ENCODE measurements at places on chromosomes 1 and 21. TPM values are rescaled to one million over a fixed set of nuclear protein-coding genes. Genes with fewer than 3 reads are reported as not detected.

GRCh38 chr1:27144920-27145661, 9.8 kb downstream of the SLC9A1 start:
- DNase-seq: no peak

The LAX1 gene
- 0.84 TPM for total RNA-seq

GRCh38 chr1:59081181-59081580, 215.7 kb upstream of the FGGY start:
- no peak for DNase-seq

DNA sequence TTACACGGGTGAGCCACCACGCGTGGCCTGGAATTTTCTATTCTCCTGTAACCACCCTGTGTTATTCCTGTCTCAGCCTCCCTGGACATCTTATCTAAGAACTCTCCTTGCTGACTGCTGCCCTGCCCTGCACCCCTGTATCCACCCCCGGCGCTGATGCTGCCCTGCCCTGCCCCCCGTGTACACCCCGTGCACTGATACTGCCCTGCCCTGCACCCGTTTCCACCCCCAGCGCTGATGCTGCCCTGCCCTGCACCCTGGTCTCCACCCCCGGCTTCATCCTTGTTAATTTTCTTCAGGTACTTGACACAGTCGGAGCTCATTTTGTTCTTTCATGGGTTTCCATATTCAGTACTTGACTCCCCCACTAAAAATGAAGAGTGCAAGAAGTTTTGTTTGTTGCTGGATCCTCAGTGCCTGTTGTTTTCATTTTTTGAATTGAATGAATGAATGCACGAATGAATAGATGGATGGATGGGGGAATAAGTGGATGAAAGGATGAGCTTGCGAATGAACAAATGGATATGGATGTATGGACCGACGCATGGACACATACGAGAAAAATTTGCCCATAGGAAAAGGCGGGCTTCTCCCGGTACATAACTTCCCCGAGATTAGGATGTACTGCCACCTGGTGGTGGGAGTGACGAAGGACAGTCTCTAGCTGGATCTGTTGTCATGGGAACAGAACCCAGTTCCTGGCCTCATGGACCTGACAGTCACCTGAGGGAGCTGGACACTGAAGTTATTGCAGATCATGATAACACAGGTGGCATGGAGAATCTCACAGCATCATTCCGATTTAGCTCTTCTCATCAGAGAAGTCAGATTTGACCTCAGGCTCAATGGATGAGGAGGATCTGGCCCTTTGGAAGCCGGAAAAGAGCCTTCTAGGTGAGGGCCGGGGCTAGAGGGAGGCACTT, 14.9 kb downstream of the AADACL4 start:
- DNase-seq: peak; percentile 74

- peak; percentile 62 for DNase-seq
Observed at GRCh38 chr1:53365437-53366063, 37.7 kb upstream of the LRP8 start.

DNA sequence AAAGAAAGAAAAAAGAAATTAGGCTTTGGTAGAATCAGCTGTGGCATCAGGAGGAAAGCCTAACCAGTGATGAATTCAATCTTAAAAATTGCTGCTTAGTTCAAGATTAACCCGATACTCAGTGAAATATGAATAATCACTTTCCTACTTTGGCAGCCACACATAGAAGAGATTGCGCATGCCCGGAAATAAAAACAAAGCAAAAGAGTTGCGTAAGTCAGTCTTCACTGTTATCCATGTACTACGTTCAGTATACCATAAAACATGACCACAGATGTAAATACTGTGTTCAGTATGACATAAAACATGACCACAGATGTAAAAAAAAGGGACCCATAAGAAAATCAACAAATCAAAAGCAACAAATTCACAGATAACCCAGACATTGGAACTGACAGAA, 19.2 kb downstream of the CD1D start:
- DNase-seq: no peak

DNA sequence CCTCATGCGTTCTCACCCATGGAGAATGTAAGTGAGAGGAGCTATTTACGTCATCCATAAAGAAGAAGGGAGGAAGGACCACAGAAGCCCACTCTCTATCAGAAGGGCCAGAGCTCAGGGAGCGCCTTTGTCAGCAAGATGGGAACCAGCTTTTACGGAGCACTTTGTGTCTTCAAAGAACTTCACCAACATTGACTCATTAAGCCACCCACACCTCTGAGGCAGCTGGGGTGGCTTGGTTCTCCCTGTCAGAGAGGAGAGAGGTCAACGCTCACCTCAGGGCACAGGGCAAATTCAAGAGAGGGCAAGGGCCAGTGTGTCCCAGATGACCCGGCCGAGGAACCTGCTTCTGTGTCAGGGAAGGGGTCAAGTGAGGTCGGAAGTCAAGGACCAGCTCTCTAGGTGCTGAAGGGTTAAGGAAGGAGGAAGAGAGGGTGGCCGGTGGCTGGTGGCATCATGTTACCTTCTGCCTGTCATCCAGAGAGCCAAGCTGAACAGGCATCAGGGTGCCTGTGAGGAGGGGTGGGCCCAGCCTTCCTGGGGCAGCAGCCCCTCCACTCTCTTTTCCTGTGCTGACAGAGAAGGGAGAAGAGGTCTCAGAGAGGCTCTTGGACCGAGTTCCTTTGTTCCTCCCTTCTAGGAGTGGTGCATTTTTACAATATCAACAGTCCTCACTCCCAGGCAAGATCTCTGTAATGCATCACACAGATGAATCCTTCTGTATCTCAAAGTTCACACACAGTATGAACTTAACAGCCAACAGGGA, 109.0 kb downstream of the ETS2 start:
- no peak for DNase-seq

GRCh38 chr1:81834921-81835698, 34.4 kb downstream of the ADGRL2 start:
- DNase-seq: no peak

- DNase-seq: no peak
Observed at GRCh38 chr21:20404915-20405314, 593.3 kb upstream of the NCAM2 start.

DNA sequence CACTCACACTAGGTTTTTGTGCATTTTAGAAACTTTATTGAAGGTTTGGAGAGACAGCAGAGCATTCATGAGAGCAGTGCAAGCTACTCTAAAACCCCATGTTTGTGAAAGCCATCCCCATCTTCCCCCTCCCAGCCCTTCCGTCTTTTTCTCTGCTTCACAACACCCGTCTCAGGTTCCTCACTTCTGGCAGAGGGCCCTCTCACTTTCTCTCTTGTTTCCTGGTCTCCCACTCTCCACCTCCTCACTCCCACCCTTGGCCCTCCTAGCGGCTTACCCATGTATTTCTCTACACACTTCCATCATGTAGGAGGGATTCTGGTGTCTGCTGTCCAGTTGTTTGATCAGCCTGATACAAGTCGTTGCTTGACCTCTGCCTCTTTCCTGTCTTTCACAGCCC, 92.7 kb downstream of the LRRC8C start:
- DNase-seq: no peak

The SOX13 gene
- total RNA-seq: 52.8 TPM

DNA sequence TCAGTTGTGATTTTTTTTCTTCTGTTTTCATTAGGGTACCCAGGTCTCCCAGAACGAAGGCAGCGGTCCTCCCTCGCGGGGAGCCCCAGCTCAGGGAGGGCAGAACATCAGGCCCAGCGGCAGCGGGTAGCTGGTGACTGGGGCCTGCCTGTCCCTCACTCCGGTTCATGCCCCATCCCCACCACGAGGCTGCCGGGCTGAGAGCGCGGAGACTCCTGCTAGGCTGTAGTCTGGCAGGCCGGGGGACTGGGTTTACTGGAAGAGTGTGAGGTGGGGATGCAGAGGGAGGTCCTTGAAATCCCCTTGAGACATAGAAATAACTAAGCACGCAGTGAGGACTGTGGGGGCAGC, 10.5 kb downstream of the BRINP2 start:
- peak; percentile 72 for DNase-seq

DNA sequence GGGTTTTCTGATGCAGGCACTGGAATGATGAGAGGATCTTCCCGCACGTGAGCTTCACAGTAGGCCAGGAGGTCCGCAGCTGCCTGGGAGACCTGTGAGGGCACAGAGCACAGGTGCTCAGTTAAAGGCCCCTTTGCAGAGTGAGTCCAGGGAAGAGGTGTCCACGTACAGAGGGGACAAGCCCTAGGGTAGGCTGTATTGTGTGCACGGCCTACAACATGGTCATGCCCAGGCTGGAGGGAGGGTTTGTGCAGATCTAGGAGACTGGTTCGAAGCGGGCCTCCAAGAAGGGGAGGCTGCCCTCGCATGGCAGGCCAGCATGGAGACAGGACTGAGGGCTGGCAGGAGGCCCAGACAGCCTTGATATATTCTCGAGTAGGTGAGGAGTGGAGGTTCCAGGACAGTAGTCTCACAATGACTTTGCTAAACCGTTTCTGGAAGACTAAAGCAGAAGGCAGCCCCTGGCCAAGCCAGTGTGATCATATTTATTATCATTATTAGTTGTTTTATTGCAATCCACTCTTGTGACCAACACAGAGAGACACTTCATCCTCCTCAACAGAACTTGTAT, 48.0 kb upstream of the B3GALNT2 start:
- DNase-seq: no peak

The DHRS3 gene
- total RNA-seq: 117 TPM

- DNase-seq: no peak
Observed at GRCh38 chr1:81809808-81810207, 9.1 kb downstream of the ADGRL2 start.

DNA sequence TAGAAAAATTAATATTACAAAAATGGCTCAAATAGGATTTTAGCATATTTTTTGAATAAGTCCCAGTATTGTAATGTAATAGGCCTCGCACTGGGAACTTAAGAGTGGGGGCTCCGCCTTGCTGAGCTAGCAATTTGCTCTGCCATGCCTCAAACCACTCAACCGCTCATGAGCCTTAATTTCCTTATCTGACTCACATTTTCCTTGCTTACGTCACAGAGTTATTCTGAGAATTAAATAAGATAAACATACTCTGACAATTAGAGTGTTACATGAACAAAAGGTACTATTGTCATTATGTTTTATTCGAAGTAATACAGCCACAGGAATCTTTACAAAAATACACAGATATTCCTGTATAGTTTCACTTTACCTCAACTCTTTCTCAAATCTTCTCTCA, 108.1 kb downstream of the SLC44A5 start:
- DNase-seq: no peak

The LIPI gene
- not detected for total RNA-seq

The TMEM52 gene
- total RNA-seq: not detected

The IGSF3 gene
- 5.9 TPM for total RNA-seq

The RPTN gene
- total RNA-seq: not detected

DNA sequence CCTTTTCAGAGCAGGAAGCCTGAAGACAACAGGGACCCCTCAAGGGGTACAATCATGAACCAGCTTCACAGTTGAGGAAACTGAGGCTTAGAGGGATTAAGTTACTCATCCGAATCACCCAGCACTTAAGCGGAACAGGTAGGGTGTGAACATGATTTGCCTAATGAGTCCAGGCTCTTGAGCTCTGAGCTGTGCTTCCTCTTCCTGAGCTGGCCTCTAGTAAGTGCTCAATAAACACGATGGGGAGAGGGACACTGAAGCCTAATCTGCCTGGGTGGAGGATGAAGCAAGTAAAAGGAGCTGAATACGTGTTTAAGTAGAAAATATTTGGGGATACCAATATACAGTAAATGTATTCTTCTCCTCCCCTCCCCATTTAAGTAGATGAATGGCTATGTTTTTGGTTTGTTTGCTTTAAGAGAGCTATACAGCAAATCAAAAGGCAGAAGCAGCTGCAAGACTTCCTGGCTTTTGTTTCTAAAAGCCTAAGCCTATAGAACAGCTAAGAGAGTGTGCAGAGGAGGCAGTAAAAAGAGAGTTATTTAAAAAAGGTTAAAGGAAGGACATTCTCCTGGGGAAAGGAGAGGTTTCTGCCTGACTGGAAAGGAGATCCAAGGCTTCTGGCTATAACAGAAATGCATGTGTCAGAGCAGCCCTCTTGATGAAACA, 20.5 kb downstream of the STPG1 start:
- DNase-seq: no peak

GRCh38 chr1:217137210-217137881, 414.1 kb upstream of the ESRRG start:
- no peak for DNase-seq

DNA sequence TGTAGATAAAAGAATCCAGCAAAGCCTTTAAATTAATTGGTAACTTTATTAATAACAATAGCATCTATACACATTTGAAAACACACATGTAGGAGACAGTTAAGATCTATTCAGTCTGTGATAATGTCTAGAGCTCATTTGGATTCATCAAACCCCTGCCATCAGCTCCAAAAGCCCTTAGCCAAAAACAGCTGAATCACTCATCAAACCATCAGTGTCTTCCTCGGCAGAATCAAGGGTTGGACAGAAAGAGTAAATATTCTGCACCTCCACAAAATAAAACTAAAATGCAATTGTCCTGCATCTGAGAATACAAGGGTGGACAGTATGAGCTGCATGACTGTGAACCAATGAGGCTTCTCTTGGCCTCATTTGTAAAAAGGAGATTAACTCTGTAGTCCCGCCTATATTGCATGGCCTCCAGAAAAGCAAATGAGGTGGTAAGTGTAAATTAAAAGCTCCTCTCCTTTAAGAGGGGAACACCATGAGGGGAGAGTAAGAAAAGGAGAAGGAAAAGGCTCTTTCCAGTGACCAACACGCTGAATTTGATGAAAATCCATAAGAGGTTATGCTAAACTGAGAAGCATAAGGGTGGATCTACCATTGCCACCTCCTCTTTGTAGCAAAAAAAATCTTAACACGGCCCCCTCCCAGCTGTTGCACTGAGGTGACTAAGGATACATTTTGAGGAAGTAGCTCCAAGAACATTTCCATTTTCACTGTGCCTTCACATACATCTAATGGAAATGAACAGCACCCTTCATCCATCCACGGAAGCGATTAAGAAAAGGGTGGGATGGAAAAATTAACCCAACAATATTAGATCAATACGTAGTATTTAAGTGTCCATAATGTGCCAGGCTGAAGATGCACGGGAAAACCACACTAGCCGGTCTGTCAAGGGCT, 14.7 kb upstream of the BOLA1 start:
- no peak for DNase-seq

- no peak for DNase-seq
Observed at GRCh38 chr1:57686306-57686705, 262.4 kb upstream of the DAB1 start.

The RAP1GAP gene
- total RNA-seq: 0.58 TPM

DNA sequence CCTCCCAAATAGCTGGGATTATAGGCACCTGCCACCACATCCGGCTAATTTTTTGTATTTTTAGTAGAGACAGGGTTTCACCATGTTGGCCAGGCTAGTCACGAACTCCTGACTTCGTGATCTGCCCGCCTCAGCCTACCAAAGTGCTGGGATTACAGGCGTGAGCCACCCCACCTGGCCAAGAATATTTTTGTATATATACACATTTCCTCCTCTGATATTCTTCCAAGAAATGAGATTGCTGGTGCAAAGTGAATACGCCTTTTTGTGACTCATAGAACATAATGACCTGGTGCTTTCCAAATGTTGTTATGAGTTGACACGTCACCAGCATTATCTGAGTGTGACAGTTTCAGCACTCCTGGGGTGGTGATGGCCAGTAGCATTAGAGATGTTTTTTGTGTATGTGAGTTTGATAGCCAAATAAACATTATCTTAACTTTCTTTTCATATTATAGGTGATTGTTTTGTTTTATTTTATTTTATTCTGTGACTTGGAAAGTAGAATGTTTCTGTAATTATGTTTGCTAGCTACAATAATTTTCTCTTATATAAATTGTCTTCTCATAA, 54.9 kb downstream of the KCNK1 start:
- DNase-seq: no peak

The YIPF1 gene
- 23.4 TPM for total RNA-seq

- no peak for DNase-seq
Observed at GRCh38 chr1:165050246-165050645, 306.3 kb downstream of the LMX1A start.

- DNase-seq: no peak
Observed at GRCh38 chr1:72341661-72342060, 59.3 kb upstream of the NEGR1 start.
